Right renal pelvis (tissue), 4 donors: ENCODE measurements at places on chromosomes 3 and 15. TPM values are rescaled to one million over a fixed set of nuclear protein-coding genes. Genes with fewer than 3 reads are reported as not detected.

Gene MRPS11
- 46.9 TPM for polyA plus RNA-seq

Gene ZDHHC19
- 0.30 TPM for polyA plus RNA-seq

Gene GOLGA6L7
- 0.47 TPM for polyA plus RNA-seq

Gene EPB42
- 1.6 TPM for polyA plus RNA-seq

Gene ZBED2
- 0.17 TPM for polyA plus RNA-seq

Gene RARRES1
- 34.1 TPM for polyA plus RNA-seq

DNA sequence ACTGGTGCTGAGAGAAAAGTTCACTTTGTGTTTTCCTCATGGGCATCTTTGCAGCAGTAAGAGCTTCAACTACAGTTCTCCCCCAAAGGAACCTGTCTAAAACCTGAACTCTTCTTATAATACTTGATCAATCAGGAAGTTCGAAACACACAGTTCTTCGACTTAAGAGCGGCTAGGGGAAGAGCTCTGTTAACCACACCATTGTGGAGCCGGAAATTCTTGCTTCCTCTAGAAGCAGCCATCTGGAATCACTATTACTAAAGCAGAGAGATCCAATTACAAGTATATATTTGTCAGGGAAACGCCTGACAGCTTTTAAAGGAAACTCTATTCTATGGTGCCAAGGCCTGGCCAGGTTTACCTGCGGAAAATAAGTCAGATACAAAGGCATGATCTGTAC, 337.3 kb upstream of the CBLB start:
- DNase-seq, result peak; percentile 66

DNA sequence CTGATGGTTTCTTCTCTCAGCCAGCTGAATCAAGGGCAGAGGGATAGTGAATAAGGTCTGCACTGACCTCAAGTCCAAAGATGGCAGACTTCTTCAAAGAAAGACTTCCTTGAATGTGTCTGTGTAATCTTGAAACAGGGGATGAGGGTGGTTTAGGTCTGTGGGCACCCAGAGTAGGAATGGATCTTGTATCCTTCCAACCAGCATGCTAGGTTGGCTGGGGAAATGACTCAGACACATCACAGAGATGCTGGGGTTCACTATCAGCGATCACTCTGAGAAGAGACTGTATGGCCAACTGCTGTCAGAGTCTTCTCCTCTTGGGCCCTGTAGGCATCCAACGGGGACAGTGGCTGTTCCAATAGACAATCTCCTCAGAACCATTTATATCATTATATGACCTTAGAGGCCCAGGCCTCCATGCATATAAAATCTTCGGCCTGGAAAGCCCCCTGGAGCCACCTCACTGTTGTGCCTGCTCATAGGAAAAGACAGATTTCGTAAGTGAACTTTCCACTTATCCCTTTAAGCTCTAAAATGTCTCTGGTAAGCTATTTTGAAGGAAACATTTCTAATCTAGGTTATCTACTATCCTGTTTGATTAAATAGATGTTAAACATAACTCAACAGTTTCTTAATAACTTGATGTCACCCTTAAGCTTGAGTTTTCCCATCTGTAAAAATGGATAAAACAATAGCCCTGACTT, 58.5 kb downstream of the TIPARP start:
- no peak for DNase-seq

DNA sequence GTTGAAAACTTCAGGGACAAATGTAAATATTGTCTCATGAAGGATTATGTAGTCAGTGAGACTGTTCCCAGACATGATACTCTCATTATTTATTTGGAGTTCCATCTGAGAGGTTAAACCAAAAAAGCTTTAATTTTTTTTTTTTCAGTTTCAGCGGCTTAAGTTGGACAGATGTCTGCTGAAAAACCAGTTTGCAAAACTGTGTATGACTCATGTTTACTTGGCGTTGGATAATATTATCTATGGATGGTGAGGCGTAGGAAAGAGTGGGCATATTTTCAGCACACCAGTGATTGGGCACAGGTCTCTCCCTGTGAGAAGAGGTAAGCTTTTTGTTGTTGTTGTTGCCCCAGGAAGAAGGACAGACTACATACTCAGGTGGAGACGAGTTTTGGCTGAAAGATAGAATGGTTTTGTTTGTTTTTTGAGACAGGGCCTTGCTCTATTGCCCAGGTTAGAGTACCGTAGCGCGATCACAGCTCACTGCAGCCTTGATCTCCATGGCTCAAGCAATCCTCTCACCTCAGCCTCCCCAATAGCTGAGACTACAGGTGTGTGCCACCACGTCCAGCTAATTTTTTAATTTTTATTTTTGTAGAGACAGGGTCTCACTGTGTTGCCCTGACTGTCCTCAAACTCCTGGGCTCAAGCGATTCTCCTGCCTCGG, 16.4 kb upstream of the ANXA2 start:
- no peak for DNase-seq

- peak; percentile 61 for DNase-seq
Measured at GRCh38 chr3:120678331-120678947, 3.6 kb downstream of the HGD start.

DNA sequence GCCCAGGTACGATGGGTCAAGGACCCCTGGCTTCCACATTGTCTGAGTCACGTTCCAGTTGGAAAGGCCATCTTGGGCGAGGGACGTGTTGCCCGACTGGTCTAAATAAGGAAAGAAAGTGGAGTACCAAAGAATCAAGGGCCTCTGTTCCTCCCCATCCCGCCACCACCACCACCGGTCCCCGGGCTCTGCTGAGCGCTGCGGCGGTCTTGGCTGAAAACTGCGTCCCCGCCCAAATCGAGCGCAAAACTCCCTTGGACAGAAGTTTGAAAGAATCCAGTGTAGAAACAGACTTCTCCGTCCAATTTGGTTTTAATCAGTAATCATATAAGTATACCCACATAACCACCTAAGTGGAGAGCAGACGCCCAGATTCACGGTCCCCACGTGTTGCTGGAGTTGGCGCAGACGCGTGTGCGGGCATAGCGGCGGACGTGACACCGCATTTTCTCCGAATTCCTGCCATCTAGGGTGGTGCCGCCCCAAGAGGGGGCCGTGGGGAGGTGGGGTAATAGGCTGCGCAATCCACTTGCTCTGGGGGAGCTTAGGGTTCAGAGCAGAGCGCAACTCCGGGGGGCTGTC, 243.8 kb upstream of the TOPAZ1 start:
- no peak for DNase-seq

DNA sequence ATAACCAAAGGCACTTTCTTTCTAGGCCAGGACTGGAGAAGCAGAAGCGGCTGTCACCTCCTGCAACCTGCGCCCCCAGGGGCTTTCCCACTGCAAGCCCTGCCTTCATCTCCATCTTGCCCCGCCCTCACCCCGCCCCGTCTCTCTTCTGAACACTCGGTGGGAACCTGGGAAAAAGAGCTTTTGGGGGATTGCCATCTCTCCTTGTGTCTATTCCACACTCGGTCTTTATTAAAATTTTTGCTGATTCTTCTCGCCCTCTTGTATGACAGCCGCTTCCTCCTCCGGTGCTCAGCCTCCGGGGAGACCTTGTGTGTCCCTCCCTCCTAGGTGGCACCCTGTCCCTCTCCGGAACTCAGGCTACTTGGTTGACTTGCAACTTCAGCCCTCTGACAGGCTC, 41.9 kb upstream of the SPESP1 start:
- no peak for DNase-seq

GRCh38 chr3:27368831-27369607, at the start of gene NEK10:
Gene NEK10, minus strand, starts transcription at chr3:27369383. Its CDS starts 16,501 bp downstream, at chr3:27352882.
- DNase-seq, result peak; percentile 86

Gene CLDN18
- 1.4 TPM for polyA plus RNA-seq

DNA sequence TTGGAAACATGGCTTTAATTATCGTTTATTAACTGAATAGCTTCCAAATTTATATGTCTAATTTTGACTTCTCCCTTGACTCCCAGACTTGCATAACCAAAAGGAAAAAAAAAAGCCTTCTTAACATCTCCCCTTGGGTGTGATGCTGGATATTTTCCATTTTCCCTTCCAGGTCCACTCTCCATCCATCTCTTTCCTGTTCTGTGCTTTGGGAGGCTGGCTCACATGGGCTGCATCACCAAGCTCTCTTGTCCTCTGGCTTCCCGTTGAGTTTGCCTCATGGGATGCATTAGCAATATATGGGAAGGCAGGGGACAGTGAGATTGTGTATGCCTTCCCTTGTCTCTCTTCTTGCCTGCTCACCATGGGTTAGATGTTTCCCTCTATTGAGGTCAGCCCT, 77.8 kb upstream of the FAM98B start:
- DNase-seq, result no peak

GRCh38 chr3:124669470-124669869, 60.8 kb upstream of the UMPS start:
- DNase-seq, result no peak

GRCh38 chr3:157078811-157079185, 81.1 kb downstream of the CCNL1 start:
- DNase-seq, result no peak

GRCh38 chr3:113570158-113570557, 37.8 kb downstream of the SIDT1 start:
- no peak for DNase-seq

Gene GOLGA6L4
- polyA plus RNA-seq, result 14.3 TPM
